ENCODE measurements at places on chromosomes 3 and 15. TPM values are rescaled to one million over a fixed set of nuclear protein-coding genes. Genes with fewer than 3 reads are reported as not detected.

Gene EPB42
- not detected for polyA plus RNA-seq

Gene IQCF5
- not detected for polyA plus RNA-seq

- DNase-seq: no peak
Observed at GRCh38 chr3:177694316-177694715, 497.0 kb upstream of the TBL1XR1 start.

DNA sequence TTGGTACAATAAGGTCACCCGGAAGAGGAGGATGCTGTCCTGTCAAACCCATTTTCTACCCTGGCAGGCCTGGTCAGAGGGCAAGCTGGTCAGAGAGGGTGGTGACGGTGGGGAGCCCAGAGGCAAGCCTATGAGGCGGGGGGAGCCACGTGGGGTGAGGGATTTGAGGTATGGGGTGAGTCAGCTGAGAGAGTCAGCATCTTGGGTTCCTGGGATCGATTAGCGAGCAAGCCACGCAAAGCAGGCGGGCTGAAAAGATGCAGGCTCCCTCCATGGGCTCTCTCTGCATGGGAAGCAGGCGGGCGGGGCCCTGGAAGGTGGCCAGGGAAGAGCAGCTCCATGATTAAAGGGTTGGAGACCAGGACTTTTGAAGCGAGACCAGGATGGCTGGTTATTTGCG is 48.1 kb downstream of the MAGEF1 start:
- no peak for DNase-seq

GRCh38 chr15:34620814-34621213 is 37.4 kb upstream of the GOLGA8B start:
- DNase-seq: no peak

Gene WDR76
- polyA plus RNA-seq: 15.6 TPM

DNA sequence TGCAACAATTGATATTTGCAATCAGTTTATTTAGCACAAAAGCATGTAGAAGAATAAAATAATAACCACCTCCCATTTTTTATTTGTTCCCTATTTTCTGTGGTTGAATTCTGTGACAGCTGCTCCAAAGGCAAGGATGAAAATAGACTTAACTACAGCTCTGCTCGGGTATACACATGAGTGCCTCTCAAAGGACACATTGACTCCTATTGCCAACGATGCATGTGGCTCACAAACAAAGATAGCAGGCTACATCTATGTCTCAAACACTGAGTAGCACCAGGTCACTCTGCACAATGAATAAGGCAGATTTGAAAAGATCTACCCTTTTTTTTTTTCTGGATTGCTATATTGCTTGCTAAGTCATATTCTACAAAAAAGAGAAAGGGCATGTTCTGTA is 612.9 kb downstream of the ROBO1 start:
- DNase-seq: no peak

DNA sequence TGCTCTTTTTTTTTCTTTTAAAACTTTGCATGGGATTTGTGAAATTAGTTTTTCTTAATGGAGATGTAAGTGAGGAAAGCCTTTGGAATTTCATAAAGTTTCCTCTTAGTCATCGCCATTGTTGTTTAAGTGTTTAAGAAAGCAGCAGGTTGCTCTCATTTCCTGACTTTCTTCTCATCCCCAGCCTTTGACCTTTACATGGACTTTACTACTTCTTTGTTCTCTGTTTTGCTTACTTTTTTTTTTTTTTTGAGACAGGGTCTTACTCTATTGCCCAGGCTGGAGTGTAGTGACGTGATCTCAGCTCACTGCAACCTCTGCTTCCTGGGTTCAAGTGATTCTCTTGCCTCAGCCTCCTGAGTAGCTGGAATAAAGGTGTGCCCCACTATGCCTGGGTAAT is 38.6 kb downstream of the FBXL2 start:
- no peak for DNase-seq

GRCh38 chr3:169171739-169172138 is 491.8 kb downstream of the MECOM start:
- DNase-seq: no peak

Gene RNU5B-1
- not detected for polyA plus RNA-seq

DNA sequence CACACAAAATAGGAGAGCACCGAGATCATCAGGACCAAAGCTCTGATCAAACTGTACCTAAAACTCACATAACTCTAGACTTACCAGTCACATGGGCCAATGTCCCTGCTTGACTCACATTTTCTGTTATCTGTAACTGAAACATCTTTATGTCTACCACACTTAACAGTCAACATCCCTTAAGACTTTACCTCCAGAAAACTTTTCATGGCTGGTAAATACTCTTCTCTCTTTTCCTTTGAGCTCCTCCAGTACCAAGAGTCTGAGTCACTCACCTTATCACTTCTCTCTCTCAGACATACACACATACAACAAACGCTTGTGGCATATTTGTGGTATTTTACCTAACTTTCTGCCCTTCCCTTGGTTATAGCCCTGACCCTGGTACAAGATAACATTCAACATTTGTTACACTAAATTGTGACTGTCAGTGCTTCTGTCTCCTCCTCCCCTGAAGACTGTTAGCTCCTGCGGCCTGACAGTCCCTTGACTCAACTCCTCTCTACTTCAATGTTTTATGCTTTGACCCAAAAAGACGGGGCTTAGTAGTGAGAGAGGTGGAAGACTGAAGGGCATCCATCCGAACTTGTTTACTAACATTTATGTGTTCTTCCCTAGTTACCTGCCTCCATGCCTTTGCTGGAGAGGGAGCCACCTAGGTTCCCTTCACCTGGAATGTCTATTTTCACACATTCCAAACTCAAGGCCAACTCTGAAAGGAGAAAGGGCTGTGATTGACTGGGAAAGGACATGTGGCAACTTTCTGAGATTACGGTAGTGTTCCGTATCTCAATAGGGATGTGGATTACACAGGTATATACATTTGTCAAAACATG is 3.7 kb upstream of the EFHB start:
- no peak for DNase-seq

DNA sequence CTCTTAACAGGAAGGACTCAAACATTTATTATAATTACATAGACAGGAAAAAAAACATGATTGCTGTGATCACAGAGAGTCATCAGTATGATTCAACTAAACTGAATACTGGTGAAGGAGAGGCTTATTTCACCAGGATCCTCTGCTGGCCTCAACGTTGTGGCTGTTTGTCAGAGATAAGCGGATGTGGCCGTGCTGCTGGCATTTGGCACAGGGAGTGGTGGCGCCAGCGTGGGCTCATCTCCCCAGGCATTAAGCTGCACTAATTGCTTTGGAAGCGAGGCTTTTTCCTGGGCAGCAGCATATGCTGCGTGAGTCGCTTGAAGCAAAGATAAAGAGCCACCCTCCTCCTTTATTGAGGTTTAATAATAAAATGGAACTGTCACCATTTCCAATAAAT is 306.7 kb downstream of the LRTM1 start:
- DNase-seq: no peak
